Putamen (tissue), 1 donor: ENCODE measurements at places on chromosomes 16 and 17.

DNA sequence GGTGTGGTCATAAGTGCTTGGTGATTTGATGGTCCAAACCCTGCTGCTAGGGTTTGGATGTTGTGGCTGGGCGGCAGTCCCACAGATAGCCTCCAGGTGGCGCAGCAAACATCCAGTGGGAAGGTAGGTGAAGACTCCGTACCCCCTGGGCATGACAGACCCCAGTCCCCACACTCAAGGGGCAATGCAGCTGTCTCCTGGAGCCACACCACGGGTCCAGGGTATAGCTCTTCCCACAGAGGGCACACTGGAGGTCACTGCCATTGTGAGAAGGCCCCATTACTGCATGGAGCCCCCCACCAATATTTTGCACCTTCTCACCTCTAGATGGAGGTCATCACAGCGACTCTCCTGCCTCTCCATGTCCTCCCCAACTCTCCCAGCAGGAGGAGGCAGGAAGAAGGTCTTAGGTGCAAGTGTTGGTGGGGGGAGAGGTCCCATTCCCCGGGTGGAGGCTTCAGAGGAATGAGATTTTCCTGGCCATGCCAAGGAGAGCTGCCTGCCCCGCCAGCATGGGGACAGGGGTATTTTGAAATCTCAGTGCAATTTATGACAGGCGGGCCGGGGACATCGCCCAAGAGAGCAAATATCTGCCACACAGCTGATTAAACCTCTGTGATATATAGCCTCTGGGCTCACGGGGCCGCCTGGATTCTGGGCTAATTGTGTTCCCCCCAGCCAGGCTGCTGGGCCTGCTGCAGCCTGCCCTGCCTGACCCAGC, 17.1 kb upstream of the C17orf113 start:
- peak; percentile 14 for DNase-seq

DNA sequence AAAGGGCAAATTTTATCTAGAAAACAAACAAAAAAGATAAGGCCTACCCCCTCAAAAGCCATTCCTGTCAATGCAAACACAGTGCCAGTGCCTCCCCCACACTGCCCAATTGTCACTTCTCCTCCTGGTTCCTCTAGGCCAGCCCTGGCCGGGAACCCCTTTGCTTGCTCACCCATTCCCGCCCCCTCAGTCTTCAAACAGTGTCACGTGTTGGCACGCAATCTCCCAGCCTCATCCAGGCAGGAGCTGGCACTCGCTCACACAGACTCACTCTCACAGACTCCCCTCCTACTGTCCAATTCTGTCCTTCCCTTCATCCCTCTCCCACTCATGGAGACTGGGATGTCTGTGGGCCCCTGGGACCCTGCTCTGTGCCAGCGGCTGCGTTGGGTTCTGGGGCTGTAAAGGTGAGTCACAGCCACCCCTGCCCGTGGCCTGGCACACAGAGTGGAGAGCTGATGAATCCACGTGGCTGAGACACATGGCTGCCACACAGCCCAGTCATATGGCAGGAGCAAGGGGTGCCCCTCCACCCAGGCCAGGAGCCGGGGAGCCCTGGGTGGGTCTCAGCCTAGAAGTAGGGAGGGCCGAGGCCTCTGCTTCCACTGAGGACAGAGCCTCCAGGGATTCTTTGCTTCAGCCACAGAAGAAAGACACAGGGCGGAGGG, 54.8 kb downstream of the VAC14 start:
- DNase-seq = no peak

DNA sequence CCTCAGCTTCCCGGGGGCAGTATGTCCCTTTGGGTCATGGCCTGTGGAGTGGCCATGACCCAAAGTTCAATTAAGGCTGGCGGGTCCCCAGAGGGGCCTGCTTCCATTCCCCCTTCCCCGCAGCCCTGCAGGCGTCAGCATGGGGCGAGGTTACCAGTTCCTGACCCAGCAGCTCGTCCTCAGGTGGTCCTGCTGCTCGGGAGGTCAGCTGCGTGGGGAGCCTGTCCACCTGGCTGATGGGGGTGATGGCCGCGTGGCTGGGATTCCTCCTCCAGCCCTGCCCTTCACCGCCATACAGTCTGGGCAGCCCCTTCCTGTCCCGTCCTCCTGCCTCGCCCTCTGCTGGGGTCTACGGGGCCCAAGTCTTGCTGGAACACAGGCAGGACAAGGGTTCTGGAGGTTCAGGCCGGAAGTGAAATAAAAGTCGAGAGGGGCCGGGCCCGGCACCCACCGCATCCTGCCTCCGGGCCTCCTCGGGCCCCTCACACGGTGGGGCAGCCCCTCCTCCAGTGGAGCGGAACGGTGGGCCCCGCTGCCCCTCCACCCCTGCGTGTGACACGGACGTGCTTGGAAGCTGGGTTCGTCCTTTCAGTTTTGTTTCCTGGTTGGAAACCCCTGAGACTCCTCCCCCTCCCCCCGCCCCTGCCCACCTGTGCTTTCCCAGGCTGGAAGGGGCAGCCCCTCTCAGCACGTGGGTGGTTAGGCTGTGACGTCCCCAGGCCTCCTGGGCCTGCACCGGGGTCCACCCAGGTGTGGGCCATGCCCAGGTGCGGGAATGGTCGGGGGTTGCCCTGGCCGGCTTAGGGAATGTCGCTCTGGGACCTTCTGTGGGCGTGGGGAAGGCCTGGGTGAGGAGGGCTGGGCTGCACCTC, 6.8 kb downstream of the UBALD2 start:
- DNase-seq = no peak

GRCh38 chr17:76519048-76519966, 18.1 kb upstream of the RHBDF2 start:
- DNase-seq = no peak

DNA sequence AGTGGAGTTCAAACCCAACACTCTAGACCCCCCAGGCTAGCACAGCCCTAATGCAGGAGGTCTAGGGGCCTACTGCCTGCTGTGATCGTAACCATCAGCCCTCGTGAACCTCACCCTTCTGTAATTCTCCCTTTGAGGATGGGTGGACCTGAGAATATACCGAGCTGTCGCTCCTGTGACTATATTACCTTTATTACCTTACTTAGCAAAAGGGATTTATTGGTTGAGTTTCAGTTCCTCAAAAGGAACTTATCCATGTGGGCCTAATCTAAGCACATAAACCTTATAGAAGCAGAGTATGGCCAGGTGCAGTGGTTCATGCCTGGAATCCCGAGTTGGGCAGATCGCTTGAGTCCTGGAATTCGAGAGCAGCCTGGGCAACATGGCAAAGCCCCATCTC, 19.2 kb upstream of the EMP2 start:
- no peak for DNase-seq

GRCh38 chr16:85970738-85971137, 71.8 kb downstream of the IRF8 start:
- no peak for DNase-seq

DNA sequence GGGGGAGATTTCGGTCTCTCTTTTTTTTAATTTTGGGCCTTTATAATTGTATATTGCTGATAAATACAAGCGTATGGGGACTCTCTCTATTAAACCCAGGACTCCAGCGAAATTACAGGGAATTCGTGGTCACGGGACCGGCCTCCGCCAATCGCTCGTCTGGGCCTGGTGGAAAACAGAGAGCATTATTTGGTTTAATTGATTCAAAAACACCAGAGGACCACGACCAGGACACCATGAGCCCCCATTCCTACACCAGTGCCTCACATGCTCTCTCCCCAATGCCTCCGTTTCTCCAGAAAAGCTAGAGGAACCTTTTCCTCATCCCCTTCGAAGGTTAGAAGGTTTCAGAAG, at the start of gene HOXB2:
HOXB2 (minus strand) TSS at position 88 of the 354 bp plus-strand sequence. CDS start 198 bp downstream, outside the sequence.
- no peak for DNase-seq

- DNase-seq = no peak
These were observed 3.2 kb upstream of the C16orf46 start for GRCh38 chr16:81080233-81080632.

DNA sequence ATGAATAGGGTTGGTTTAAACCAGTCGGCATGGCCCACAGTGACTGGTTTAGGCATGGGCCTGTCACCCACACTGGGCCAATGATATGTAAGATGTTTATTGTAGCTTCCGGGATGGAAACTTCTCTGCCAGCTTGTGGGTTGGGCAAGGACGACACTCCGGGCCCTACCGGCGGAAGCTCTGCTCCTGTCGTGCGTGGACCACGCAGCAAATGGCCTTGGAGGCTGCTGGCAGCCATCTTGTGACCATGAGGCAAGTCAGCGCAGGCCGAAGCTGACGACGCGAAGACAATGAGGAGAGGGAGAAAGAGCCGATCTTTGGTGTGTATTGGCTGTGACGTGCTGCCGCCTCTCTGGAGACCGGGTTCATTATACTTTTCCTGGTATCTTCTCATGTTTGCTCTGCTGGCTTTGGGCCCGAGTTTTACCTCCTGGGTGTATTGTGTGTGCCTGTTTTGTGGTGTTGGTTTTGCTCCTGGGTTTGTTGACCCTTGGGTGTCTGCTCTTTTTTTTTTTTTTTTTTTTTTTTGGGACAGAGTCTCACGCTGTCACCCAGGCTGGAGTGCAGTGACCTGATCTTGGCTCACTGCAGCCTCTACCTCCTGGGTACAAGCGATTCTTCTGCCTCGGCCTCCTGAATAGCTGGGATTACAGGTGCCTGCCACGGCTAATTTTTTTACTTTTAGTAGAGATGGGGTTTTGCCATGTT, 15.4 kb downstream of the SLC25A10 start:
- no peak for DNase-seq

DNA sequence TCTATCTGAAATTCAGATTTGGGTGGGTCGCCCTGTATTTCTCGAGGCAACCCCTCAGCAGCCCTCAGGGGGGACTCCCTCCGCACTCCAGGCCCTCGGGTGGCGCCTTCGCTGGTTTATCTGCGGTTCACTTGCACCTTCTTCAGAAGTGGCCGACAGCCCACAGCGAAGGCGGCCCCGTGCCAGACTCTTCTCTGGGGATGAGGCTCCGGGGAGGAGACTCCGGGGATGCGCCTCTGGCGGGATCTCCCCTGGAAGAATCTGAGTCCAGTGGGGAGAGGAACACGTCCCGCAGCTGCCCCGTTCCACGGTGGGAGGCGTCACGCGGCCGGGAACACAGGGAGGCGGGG, 63.9 kb upstream of the DNAJA2 start:
- DNase-seq = no peak

- no peak for DNase-seq
These were observed 11.8 kb upstream of the MLYCD start for GRCh38 chr16:83887080-83887479.

- DNase-seq = no peak
These were observed 79.5 kb downstream of the PMP22 start for GRCh38 chr17:15185625-15185991.

DNA sequence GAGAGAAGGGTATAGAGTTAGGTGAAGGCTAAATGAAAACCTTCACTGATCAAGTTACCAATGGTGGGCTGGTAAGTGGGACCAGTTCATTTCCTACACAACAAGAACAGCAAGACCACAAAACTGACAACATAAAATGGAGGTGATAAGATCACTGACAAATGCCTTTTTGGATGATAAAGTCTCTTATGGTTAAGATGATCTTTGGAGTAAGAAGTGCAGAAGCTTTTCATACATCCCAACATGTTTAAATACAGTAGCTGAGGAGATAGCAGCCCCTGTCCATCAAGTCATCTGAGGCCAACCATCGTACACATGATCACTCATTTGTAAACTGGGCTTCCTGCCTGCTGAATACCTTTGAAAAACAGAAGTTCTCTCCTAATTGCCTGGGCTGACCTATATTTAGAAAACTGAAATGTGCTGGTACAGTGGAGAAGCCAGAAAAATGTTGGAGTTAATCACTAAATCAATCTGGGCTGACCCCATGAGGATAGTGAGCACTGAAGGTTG, 259.0 kb upstream of the ZFHX3 start:
- DNase-seq = no peak

GRCh38 chr16:75062135-75062975, 54.2 kb downstream of the LDHD start:
- no peak for DNase-seq

DNA sequence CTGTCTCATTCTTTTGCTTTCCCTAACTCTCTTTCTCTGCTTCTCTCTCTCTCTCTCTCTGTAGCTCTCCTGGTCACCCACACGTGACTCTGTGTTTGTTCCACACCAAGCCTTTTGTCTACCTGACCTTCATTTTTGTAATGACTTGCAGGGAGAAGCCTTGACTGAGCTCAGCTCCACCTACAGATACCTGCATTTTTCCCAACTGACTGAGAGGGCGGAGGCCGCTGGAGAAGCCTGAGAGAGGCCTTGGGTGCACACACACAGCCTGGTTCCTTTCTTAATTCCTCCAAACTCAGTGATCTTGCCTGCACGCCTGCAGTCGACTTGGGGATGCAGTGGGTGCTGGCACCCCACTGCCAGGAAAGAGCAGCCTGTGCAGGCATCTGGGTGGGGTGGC, 68.8 kb downstream of the LYRM1 start:
- DNase-seq = peak; percentile 39

DNA sequence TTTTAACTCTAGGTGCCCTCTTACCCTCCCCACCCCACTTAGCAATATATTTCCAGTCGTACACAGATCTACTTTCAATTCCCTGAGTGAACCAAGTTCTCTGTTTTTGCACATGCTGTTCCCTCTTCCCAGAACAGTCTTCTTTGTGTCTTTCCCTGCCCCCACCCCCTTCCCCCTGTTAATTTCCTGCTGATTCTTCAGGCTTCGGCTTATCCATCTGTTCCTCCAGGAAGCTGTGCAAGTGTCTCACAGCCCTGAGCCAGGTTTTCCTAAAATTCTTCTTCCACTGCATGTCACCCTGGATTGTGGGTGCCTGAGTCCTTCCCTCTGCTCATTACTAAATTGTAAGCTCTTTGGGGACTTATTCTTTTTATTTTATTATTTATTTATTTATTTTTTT, 12.4 kb upstream of the SPOP start:
- DNase-seq = no peak

- DNase-seq = no peak
These were observed 78.1 kb downstream of the LMF1 start for GRCh38 chr16:892536-893255.

GRCh38 chr17:49861150-49861884, 13.4 kb upstream of the TAC4 start:
- DNase-seq = no peak

DNA sequence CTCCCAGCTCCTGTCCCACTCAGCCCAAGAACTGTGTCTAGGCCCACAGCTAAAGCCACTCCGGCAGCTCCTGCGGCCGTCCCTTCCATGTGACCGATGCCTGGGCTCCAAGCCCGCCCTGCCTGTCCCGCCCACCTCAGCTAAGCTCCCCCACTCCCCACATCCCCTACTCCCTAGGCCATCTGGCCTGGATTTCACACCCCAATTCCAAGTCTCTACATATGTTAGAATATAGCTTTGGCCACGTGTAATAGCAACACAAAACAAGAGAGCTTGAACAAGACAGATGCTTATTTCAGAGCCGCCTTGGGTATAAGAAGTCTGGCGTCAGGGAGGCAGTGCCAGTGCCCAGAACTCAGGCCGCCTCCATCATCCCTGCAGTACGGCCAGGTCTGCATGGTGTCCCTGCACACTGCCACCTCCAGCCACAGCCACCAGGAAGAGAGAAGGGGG, 30.0 kb upstream of the USP22 start:
- peak; percentile 20 for DNase-seq

- no peak for DNase-seq
These were observed 2.4 kb upstream of the TACO1 start for GRCh38 chr17:63598281-63598680.

- peak; percentile 87 for DNase-seq
These were observed at the start of gene SOCS3 for GRCh38 chr17:78359997-78360370. TSS of gene SOCS3 (minus strand) at chr17:78360077. CDS start at chr17:78359095, 982 bp downstream.
